Right renal cortex interstitium (tissue), 3 donors: ENCODE measurements at places on chromosomes 13 and 19. TPM values are rescaled to one million over a fixed set of nuclear protein-coding genes. Genes with fewer than 3 reads are reported as not detected.

DNA sequence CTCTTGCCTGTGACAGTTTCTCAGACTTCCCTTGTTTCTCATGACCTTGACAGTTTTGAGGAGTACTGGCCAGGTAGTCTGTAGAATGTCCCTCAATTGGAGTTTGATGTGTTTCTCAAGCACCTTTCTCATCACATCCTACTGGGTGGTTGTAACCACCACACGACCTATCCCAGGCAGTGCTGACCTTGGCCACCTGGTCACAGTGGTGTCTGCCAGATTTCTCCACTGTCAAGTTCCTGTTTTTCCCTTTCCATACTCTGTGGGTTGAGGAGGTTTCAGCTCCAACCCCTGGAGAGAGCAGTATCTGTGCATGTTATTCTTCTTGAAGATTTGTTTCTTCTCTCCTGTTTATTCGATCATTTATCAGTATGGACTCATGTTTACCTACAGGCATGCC, 8.4 kb upstream of the UPF3A start:
- DNase-seq: no peak

GRCh38 chr13:46926916-46927590, 30.2 kb upstream of the HTR2A start:
- DNase-seq: no peak

ZNF296 gene
- 0.39 TPM for polyA plus RNA-seq

GRCh38 chr13:28498481-28499115, 3.7 kb upstream of the FLT1 start:
- no peak for DNase-seq

SHANK1 gene
- polyA plus RNA-seq: 3.5 TPM

DNA sequence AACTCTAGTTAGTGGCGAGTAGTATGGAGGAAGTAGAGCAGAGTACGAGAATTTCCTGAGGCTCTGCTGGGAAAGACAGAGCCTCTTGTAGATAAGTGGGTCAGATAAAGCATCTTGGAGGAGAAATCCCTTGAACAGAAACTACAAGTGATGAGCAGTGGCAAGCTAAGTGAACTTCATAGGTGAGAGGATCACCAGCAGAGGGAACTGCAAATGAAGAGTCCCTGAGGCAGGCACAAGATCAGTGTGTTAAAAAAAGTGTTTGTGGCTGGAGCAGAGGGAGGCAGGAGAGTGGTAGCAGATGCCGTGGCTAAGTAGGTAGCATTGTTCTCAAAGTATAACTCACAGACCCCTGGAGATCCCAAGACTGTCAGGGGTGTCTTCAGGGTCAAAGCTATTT, 437.6 kb downstream of the HS6ST3 start:
- no peak for DNase-seq

TMC4 gene
- 25.3 TPM for polyA plus RNA-seq

GRCh38 chr13:113729187-113730019, 29.6 kb upstream of the TMEM255B start:
- DNase-seq: no peak
